ENCODE measurements at places on chromosomes 12 and 14.
A peak's percentile ranks its signal among the peaks of the same experiment; 100 is the strongest.

GRCh38 chr12:89138048-89138852 lies 214.1 kb downstream of the DUSP6 start:
- no peak for DNase-seq

GRCh38 chr12:99455350-99456035 lies 192.1 kb upstream of the GARIN6 start:
- DNase-seq: no peak

GRCh38 chr12:55057481-55057880 lies 37.7 kb downstream of the NEUROD4 start:
- DNase-seq: no peak

GRCh38 chr12:120474616-120474960 lies 5.0 kb upstream of the SRSF9 start:
- no peak for DNase-seq

GRCh38 chr12:69024413-69024812 lies 91.4 kb upstream of the CPM start:
- DNase-seq: no peak

DNA sequence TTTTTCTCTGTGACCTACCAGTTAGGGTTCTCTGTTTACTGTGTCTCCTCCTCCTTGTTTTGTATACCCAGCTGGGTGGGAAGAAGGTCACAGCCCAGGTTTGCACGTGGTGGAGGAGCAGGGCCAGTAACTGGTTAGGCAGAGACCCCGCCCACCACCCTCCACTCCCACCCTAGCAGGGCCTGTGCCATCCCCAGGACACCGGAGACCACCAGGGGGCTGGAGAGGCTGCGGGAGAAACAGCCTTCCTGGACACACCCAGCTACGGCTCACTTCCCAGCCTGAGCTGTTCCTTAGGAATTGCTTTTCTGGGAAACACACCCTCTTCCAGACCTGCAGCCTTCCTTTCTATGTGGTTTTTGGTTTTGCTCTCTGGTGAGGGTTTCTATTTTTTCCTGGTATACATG lies 21.1 kb downstream of the BDKRB2 start:
- peak; percentile 43 for DNase-seq

- DNase-seq: no peak
These were observed 139.8 kb downstream of the TMTC2 start for GRCh38 chr12:82826505-82826904.

- DNase-seq: no peak
These were observed 274.5 kb downstream of the DACT1 start for GRCh38 chr14:58912287-58912686.

DNA sequence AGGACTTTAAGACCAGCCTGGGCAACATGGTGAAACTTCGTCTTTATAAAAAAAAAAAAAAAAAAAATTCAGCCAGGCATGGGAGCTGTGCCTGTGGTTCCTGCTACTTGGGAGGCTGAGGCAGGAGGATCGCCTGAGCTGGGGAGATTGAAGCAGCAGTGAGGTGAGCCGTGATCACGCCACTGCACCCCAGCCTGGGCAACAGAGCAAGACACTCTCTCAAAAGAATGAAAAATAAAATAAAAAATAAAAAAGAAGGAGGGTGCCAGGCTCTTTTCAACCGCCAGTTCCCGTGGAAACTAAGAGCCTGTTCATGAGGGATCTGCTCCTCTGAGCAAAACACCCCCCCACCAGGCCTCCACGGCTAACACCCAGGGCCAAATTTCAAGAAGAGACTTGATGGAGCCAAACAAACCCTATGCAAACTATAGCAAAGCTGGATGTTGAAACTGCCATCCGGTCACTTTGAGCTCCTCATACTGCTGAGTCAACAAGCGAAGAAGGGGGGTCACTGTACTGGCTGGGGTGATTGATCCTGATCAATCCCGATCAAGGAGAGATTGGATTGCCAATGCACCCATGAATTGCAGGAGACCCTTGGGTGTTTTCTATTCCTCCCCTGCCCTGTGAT lies 23.4 kb downstream of the DLK1 start:
- no peak for DNase-seq

- no peak for DNase-seq
These were observed 105.9 kb downstream of the NTF3 start for GRCh38 chr12:5537771-5538170.

- DNase-seq: no peak
These were observed 498 bp downstream of the GMFB start for GRCh38 chr14:54488318-54488645.

DNA sequence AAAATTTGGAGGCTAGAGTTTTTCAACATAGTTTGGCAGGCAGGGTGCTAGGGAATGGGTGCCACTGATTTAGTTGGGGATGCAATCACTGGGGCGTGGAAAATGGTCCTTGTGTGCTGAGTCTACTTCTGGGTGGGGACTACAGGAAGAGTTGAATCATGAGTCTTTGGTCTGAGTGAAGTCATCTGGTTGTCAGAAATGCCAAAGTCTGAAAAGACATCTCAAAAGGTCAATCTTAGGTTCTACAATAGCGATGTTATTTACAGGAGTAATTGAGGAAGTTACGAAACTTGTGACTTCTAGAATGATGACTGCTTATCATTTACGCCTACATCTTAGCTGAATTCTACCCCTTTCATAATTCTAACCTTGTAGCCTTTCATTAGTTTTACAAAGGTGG lies 209.1 kb downstream of the NUBPL start:
- no peak for DNase-seq

- peak; percentile 56 for DNase-seq
These were observed 3.6 kb upstream of the ARID2 start for GRCh38 chr12:45725631-45726602.

DNA sequence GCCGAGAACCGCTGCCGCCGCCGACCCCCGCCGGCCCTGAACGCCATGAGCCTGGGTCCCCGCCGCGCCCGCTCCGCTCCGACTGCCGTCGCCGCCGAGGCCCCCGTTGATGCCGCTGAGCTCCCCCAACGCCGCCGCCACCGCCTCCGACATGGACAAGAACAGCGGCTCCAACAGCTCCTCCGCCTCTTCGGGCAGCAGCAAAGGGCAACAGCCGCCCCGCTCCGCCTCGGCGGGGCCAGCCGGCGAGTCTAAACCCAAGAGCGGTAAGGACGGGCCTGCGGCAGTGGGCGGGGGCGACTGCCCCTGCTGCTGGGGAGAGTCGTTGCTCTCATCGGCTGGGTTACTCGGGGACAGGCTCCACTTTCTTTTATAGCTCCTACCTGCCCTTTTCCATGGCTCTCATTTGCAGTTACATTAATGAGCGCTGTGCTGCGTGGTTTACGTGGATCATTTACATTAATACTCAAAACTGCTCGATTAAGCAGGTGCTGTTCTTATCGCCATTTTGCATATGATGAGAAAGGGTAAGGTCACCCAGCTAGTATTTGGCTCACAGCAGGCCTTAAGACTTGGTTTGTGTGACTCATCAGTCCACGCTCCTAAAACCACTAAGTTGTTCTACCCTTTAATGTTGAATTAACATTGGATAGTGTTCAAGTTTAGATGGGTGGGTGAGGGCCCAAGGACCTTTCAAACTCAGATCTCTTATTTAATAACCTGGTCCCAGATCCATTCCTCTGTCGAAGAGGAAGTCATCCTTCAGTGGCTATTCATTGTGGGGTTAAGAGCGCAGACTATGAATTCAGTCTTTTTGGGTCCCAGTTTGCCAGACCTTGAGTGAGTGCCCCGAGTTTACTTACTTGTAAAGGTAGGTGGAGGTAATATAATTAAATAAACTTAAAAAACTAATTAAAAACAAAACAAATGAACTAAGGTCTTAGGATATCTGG lies 823 bp downstream of the RNF10 start:
- DNase-seq: peak; percentile 42

DNA sequence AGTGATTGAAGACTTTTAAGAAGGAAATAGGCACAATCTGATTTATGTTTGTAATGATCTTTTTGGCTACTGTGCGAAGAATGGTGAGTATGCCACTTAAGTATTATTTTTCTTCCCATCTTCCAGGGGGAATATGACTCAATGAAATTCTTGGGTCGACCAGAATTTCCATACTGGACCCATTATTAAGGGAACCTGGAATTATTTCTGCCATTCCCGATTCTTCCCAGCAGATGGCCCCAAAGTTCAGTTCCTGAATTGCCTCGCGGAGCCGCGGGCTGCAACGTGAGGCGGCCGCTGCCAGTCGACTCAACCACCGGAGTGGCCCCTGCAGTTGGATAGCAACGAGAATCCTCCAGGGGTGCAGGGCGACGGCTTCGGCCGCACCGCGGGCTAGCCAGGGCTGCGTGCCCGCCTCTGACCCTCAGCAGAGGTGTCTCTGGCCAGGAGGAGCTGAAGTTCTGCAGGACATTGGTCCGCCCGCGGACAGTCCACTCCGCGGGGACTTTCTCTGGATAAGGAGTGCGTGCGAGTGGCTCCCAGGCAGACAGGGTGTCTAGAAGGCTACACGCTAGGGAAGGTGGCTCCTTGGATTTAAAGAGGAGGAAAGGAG lies 628 bp upstream of the TSHR start:
- DNase-seq: peak; percentile 69

DNA sequence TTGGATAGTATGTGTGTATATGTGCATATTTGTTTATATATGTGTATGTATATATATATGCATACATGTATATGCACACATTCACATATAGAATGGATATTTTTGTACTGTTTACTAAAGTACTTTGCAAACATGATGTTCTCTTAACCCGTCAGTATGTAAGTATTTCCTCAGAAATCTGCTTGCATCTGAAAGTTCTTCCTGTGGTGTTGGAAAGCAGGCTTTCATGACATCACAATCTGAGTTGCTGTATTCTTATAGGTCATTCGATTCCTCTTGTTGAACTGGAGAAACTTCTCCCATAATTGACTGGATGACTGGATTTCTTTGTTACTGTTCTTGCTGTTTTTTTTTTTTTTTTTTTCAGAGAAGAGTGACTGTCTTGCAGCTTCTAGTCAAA lies 29.1 kb downstream of the GABARAPL1 start:
- no peak for DNase-seq

GRCh38 chr12:109744026-109744425 lies 30.4 kb downstream of the FAM222A start:
- no peak for DNase-seq

DNA sequence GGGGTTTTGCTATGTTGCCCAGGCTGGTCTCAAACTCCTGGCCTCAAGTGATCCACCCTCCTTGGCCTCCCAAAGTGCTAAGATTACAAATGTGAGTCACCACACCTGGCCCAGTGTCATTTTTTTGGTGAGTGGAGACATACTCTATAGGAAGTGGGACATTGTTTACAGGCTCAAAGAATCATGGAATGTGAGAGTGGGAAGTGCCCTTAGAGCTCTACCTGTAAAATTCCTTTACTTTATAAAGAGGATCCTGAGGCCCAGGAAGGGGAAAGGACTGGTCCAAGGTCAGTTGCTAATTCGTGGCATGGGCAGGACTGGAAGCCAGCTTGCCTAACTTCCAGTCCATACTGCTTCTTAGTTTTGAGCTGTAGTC lies 8.7 kb upstream of the ADCK1 start:
- DNase-seq: no peak

DNA sequence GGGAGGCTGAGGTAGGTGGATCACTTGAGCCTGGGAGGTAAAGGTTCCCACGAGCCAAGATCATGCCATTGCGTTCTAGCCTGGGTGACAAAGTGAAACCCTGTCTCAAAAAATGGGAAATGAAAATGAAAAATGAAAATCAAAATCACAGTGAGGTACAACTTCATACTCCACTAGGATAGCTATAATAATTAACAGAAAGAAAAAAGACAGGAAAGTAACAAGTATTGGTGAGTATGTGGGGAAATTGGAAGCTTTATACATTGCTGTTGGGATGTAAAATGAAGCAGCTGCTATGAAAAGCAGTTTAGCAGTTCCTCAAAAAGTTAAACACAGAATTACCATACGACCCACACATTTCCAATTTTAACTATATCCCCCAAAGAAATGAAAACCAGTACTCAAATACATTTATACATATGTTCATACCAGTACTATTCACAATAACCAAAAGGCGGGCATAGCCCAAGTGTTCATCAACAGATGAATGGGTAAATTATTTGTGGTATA lies 22.2 kb downstream of the SGPP1 start:
- no peak for DNase-seq

DNA sequence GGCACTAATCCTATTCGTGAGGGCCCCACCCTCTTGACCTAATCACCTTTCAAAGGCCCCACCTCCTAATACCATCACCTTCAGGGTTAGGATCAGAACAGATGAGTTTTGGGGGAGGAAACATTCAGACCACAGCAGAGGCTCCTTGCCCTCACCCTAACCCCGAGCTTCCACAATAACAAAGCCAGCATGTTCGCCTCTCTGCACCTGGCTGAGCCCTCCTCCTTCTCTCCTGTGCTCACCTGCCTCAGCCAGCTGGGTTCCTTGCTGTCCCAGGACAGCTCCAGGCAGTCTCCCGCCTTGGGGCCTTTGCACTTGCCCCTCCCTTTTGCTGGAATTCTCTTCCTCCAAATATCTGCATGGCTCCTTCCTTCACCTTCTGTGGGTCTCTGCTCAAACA lies 9.7 kb upstream of the RAN start:
- DNase-seq: no peak

- no peak for DNase-seq
These were observed 27.2 kb downstream of the PROX2 start for GRCh38 chr14:74848768-74849167.

- no peak for DNase-seq
These were observed 82.6 kb downstream of the CCDC92 start for GRCh38 chr12:123889848-123890535.

Data from SK-N-DZ (cell line).